ENCODE measurements at places on chromosomes 4 and X. TPM values are rescaled to one million over a fixed set of nuclear protein-coding genes. Genes with fewer than 3 reads are reported as not detected.

Gene CD38
- 5.8 TPM for total RNA-seq

DNA sequence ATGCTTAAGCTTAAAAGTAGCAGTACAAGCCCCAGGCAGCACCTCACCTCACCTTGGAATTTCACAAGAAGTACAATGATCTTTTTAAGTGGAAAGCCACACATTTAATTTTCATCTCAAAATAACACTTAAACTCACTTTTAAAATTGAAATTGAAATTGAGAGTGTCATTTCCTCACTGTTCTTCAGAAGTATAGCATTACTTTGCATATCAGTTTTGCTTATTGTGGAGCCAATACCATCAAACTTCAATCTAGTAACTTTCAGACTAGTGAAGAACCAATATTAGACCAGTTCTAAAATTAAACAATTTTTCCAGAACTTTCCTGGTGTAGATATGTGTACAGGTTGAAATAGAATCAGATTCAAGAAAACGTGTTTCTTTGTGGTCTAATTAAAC lies 242.4 kb downstream of the NDST4 start:
- no peak for DNase-seq

GRCh38 chr4:172758586-172759340 lies 409.8 kb upstream of the GALNT7 start:
- DNase-seq = no peak

DNA sequence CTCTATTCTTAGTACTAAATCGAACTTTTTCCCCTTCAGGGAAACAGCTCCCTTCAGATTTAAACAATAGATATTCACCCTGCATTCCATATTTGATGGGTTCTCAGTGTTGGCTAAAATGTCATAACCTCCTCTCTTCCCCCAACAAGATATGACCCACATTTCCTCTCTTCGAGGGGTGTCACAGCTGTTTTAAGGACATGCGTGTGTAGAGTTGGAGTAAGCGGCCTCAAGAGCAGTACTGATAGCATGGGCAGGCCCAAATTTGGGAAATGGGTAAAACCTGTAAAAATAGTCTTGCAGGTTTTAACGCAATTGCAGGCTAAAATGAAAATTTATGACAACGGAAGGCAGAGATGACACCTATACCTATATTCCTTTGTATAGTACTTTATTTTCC lies 28.7 kb downstream of the SAT1 start:
- DNase-seq = no peak

GRCh38 chrX:48695925-48696300 lies 621 bp upstream of the SUV39H1 start:
- DNase-seq = no peak
